Right lobe of liver (tissue), 6 donors: ENCODE measurements at places on chromosomes 11 and 22. TPM values are rescaled to one million over a fixed set of nuclear protein-coding genes. Genes with fewer than 3 reads are reported as not detected.

Gene WEE1
- 11.1 TPM for total RNA-seq

Gene OLFML1
- total RNA-seq = 3.7 TPM

Gene TUB
- 3.1 TPM for total RNA-seq

DNA sequence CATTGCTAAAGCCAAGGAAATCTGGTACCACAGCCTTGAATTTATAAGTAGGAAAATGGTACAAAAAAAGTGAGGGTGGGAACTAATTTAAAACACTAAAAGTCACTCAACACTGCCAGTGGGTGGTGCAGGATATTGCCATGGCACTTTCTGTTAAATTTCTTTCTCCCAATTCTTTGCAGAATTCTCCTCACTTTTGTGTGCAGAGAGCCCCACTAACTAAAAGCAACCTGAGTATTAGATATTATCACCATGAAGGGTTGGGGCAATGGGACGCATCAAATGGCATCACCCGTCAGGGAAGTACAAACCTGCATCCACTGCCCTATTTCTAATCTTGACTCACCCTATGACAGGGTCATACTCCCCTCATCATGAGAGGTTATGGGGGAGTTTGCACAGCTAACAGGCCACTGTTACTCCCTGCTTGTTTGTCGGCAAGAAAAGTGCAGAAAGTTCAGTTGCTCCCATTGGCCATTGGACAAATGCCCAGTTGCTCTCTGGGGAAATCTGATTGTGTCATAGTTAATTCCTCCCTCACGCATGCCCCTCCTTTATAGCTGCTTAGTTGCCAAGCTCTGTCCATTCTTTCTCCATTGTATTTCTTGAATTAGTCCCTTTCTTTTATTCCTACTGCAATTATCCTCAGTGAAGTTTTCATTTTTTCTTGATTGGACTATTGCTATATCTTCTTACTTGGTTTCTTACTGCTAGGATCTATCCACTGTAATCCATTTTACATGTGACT is 93.8 kb upstream of the BLID start:
- DNase-seq = peak; percentile 21

DNA sequence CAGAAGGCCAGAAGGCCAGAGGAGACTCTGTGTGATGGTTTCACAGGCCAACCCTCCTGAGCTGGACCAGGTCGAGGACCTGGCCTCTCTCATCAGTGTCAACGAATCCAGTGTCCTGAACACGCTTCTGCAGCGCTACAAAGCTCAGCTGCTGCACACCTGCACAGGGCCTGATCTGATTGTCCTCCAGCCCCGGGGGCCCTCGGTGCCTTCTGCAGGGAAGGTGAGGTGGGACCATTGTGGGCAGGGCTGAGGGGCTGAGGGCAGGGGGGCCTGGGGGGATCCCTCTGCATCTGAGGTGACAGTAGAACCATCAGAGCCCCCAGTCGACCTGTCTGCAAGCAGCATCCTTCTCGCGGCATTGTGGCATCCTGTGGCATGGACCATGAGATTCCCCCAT is 30.3 kb downstream of the MYO18B start:
- DNase-seq = no peak

DNA sequence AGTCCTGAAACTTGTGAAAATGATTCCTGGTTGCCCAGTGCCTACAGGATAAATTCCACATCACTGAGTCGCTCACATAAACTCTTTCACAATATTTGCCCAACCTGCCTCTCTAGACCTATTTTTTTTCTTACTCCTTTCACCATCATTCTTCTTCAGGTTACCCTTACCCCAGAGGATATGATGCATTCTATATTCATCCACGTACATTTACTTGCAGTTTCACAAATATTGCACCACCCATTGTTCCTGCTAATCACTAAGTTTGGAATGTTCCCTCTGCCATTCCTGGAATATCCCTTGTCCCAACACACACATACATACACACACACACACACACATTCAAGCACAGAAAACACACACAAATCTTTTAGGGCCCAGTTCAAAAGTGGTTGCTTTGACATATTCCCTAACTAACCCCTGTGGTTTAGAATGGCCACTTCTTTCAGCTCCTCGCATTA is 379.5 kb downstream of the ETS1 start:
- no peak for DNase-seq

DNA sequence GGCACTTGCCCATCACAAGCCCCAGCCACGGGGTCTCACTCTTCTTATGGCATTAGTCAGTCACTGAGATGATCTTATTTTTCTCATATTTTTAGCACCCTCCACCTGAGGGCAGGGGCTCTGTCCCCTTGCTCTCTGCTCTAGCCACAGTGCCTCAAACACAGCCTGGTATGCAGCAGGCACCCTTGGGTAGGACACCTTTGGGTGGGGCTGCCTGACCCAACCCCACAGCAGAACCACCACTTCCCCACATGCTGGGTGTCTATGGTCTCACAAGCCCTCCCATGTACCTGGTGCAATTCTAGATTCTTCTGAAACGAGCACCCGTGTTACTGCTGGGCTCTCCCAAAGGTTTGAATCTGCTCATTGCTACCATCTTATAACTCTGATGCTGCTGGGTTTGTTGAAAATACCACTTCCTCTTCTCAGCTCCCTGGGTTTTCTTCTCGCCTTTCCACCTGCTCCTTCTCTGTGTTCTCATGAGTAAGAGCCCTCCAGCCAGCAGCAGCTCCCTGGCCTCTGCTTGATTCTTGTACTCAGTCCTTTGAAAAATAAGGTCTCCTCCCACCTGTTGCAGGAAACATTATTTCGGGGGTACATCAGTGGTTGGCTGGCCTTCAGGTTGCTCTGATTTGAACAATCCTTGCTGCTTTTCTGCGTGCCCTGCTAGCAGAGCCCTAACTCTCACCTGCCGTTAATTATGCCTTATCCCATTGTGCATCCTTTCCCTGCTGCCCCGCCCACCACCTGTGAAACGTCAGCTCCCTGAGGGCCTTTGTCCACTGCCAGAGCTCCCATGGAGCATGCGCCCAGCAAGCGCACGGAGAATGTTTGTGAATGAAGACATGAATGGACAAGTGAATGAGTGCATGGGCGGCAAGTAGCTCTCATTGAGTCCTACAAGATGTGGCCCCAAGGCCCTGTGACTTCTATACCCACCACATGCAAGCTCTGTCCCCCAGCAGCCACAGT is 1181.6 kb downstream of the TBC1D22A start:
- DNase-seq = no peak

GRCh38 chr22:26860301-26860700 is 202.9 kb downstream of the MIAT start:
- no peak for DNase-seq

DNA sequence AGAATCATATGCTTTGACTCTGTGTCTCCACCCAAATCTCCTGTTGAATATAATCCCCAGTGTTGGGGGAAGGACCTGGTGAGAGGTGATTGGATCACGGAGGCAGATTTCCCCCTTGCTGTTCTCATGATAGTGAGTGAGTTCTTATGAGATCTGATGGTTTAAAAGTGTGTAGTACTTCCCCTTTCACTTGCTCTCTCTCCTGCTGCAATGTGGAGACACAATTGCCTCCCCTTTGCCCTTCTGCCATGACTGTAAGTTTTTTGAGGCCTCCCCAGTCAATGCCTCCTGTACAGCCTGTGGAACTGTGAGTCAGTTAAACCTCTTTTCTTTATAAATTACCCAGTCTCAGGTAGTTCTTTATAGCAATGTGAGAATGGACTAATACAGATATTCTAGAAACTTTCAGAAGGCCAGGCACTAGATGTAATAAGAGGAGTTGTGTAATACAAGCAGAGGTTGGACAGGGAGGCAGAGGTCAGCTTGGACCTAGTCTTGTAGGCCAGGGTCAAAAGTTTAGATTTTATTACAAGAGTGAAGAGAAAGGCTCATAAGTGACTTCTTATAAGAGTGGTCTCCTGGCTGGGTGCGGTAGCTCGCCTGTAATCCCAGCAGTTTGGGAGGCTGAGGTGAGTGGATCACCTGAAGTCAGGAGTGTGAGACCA is 9.3 kb upstream of the SERPING1 start:
- DNase-seq = peak; percentile 73

DNA sequence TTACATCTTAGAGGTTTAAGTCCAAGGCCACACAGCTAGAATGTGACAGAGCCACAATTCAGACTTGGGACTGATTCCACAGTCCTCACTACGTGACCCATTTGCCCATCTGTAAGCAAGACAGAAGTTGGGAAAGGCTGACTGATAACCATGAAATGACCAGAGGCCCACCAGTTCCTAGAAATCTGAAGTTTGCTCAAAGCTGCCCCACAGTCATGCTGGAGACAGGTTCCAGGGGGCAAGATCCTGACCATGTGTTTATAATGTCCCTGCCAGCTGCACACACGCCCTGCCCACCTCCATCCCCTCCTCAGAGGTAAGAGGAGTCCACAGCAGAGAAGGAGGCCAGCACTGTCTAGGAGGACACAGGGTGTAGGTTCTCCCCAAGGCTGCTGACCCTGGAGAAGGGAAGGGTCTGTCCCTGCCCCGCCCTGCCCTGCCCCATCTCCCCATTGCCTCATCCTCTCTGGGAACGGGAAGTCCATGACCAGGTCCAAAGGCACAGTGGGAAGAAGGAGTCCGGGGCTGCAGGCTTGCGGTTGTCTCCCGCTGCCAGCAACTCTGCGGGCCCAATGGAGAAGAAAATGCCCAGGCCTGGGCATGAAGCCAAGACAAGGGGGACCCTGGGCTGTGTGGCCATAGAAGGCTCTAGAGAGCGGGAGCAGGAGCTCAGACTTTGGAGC is 11.9 kb upstream of the OAF start:
- no peak for DNase-seq

DNA sequence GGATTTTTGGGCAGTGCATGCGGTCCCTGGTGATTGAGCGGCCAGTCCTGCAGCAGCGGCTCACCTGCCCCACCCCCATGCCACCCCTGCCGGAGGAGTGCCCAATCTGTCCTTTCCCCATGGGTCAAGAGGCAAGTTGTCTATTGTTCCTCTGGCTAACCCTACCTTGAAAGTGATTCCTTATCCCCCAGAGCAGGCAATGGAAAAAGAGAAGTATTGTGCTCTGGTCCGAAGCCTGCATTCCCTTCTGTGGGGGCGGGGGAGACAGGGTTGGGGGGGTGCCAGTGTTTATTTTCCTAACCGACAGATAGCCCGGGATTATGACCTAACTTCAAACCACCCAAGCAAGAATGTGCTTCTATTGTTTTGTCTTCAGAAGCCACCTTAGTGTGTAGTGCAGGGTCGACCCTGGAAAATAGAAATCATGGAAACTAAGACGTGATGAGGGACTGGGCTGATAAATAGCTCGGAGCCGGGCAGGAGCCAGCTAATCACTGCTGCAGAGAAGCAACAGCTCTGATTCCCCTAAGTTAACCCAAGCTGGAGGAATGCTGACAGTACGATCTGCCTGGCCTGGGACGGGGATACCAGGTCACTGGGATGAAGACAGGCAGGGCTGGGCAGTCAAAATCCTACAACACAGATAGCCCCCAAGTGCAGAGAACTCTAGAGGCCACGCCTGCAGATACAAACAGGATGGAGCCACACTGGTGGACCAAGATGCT is 38.7 kb upstream of the ATXN10 start:
- DNase-seq = no peak

- peak; percentile 50 for DNase-seq
These were observed 19.6 kb upstream of the EIF3D start for GRCh38 chr22:36548606-36549005.

DNA sequence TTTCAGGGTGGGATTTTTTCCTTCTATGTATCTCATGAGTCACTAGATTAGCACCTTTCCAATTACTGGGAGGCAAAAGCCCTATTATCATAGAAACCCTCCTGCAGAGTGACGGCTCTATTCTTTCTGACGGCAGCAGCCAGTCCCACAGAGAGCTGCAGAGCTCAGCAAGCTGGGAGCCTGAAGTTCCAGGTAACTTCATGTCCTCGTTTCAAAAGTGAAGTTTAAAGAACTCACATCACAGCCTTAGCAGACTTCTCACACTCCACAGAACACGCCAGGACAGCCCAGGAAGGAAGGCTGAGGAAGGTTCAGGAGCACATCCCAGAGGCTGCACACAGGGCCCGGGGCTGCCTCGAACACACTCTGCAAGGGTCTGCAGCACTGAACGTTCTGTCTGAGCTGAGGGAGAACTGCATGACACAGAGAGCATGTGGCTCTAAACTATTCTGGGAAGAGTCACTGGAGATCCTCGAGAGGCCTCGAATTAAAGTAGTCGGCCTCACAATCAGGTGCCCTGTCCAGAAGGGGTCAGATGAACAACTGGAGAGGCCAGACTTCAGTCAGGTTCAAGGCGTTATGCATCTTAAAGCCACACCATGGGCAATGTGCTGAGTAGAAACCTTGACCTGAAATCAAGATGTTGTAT is 104.2 kb upstream of the DRD2 start:
- DNase-seq = no peak

DNA sequence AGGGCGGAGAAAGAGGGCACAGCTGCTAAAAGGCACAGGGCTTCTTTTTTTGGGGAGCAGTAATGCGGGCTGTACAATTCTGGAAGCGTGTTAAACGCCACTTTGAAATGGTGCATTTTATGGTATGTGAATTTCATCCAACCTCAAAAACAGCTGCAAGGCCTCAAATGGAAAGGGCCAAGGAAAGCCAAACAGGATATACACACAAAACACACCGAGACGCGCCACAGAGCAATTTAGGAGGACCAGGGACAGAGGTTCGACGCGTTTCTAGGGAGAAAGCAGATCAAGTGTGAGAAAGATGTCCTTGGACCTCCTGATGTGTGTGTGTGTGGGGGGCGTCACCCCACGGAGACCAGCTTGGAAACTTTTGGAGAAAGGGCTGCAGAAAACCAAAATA is 31.1 kb downstream of the TSPAN4 start:
- no peak for DNase-seq

DNA sequence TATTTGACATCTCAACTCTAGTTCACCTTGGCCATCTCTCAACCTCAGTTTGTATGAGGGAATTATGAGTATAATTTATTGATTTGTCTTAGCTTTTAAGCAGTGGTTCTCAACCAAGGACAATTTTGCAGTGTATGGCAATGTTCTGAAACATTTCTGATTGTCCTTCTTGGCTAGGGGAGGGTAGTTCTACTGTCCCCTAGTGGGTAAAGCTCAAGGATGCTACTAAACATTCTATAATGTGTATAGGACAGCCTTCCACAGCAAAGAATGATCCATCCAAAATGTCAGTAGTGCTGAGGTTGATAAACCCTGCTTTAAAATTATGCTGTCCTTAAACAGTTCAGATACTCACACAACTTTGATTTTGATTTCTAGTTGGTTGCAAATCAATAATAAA is 78.1 kb upstream of the ALKBH3 start:
- no peak for DNase-seq
